ENCODE measurements at places on chromosomes 16 and 17.

DNA sequence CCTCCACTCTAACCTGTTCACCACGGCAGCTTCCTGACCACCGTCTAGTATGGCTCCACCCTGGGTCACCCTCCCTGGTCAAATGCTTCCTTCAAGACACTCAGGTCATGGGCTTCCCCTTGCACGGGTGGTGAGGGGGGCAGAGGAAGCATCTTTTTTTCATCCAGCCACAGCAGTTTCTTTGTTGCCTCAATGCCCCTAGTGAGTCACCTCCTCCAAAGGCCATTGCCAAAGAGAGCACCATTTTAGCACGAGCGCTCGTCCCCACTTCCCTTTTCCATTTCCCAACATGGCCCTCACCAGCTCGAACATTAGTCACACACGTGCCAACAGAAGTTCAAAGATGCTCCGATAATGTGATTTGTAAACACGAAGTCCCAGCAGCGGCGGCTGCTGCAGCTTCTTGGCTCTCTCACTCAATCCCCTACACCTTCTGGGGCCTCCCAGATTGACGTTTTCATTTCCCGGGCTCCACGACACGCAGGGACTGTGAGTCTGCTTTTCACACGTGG lies 134.6 kb downstream of the GAS7 start:
- DNase-seq, result no peak

DNA sequence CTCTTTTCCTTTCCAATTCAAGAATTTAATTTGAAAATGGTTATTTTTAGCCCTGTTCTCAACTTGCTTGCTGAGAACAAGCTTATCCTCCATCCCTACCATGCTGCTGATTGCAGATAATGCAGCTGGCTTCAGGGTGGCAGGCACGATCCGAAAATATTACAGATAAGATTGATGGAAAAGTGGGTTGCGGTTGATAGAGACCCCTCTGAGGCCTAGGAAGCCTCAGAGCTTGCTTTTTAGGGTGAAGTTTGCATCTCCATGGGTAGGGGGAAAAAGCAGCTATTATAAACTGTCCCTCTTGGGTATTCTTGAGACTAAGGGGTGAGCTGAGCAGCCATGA lies 116.5 kb upstream of the GOT2 start:
- DNase-seq, result no peak

GRCh38 chr17:20092973-20093626 lies 83.9 kb downstream of the SPECC1 start:
- DNase-seq, result no peak

DNA sequence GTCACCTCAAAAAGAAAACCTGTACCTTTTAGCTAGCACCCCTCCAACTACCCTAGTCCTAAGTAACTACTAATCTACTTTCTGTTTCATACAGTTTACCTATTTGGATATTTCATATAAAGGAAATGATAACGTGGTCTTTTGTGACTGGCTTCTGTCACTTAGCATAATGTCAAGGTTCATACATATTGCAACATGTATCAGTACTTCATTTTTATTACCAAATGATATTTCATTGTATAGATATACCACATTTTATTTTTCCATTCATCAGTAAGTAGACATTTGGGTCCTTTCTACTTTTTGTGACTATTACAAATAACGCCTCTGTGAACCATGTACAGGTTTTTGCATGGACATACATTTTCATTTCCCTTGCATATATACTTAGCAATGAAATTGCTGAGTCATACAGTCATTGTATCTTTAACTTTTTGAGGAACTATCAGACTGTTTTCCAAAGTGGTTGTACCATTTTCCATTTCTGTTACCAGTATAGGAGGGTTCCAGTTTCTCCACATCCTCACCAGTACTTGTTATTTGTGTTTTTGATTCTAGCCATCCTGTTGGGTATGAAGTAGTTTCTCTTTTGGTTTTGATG lies 23.7 kb downstream of the MOSMO start:
- DNase-seq, result no peak

DNA sequence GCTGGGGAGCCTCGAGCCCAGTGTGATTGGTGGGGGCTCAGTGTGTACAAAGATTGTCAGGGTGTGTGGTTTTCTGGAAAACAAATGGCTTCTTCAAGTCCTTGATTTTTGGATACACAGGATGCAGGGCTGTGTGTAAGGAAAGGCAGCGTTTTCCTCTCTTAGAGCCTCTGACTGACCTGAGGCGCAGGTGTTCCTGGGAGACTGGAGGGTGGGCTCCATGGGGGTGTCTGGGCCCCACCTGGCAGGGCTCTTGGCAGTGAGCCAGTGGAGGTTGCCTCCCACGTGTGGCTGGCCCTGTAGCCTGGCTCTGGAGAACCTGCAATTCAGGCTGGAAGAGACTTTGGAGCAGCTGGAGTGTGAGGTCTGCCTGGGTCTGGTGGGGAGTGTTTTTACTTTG lies 5.0 kb downstream of the FOXK2 start:
- no peak for DNase-seq

- DNase-seq, result no peak
Measured at GRCh38 chr16:80259290-80259805, 281.4 kb upstream of the DYNLRB2 start.

DNA sequence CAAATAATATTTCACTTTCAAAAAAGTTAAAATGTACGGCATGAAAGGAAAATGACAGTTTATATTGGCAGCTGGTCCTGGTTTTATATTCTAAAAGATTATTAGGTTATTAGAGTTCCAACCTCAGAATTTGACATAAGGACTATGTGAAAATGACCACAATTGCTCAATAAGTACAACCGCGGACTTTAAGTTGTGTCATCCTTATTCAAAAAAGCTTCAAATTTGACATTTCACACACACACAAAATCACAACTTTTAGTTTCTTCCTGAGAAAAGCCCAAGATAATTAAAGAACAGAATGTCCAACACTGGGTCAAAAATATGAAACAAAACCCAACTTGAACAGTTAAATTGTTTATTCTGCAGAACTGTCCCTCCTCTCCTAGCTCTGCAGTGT lies 133.2 kb upstream of the AXIN2 start:
- no peak for DNase-seq

- DNase-seq, result no peak
Measured at GRCh38 chr17:7530023-7530900, 18.6 kb upstream of the TNFSF12 start.

- no peak for DNase-seq
Measured at GRCh38 chr17:39098588-39098987, 52.8 kb downstream of the PLXDC1 start.

DNA sequence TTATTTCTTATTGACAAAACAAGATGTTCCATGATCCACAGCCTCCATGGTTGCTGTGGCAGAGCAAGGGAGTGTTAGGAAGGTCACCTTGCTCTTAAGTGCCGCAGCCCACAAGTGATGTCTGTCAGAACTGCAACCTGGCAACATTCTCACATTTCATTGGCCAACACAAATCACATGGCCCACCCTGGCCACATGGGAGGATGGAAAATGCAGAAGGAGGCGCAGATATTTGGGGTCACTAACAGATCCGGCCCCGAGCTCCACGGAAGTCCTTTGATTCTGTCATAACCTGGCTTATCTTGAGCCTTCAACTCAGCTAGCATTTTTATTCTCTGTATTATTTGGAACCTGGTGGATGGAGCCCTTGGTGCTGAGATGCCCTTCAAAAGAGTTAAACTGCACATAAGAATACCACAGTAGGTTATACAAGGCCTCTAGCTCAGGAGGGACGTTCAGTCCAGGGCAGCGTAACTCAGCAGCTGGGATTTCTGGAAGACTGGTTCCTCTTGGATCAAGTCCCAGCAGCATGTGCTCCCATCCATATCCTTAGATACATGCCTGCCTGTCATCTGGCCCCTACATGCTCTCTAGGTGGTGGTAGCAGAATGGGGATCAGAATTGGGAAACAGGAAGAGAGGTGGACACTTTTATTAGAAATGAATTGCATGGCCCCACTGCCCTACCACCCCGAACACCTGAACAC lies 508.1 kb downstream of the HAPSTR1 start:
- DNase-seq, result no peak

DNA sequence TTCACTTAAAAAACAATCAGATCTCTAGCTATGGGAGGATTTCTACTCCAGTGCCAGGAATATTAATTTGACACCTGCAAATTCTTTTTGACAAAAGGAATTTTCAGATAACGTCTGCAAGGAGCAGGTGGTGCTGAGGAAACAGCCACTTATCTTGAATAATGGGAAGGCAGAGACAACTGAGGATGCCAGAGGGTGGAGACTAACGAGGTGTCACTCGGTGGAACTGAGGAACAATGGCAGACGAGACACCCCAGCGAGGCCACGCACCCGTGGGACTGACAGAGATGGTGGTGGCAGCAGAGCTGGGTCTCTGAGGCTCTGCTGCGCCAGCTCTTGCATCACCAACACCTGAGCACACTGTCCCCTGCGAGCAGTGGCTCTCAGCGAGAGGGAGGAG lies 42.2 kb downstream of the VAC14 start:
- DNase-seq, result no peak

DNA sequence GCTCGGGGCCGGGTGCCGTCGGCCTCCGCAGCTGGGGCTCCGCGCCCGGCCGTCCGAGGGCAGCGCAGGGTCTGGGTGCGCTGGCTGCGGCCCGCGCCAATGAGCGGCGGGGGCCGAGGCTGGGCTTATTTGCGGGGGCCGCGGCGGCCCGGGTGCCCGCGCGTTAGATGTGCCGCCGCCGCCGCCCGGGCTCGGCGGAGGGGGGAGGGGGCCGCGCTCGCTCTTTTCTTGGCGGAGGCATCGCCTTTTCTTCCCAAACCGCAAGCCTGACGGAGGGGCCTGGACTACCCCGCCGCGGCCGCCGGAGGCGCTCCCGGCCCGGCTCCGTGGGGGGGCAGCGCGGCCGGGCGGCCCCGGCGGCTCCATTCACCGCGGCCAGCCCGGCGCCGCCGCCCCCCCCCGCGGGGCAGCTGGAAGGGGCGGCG lies at the start of gene NOTUM:
NOTUM (minus strand) TSS at position 101 of the 425 bp plus-strand sequence. CDS start 278 bp downstream, outside the sequence.
- DNase-seq, result no peak

DNA sequence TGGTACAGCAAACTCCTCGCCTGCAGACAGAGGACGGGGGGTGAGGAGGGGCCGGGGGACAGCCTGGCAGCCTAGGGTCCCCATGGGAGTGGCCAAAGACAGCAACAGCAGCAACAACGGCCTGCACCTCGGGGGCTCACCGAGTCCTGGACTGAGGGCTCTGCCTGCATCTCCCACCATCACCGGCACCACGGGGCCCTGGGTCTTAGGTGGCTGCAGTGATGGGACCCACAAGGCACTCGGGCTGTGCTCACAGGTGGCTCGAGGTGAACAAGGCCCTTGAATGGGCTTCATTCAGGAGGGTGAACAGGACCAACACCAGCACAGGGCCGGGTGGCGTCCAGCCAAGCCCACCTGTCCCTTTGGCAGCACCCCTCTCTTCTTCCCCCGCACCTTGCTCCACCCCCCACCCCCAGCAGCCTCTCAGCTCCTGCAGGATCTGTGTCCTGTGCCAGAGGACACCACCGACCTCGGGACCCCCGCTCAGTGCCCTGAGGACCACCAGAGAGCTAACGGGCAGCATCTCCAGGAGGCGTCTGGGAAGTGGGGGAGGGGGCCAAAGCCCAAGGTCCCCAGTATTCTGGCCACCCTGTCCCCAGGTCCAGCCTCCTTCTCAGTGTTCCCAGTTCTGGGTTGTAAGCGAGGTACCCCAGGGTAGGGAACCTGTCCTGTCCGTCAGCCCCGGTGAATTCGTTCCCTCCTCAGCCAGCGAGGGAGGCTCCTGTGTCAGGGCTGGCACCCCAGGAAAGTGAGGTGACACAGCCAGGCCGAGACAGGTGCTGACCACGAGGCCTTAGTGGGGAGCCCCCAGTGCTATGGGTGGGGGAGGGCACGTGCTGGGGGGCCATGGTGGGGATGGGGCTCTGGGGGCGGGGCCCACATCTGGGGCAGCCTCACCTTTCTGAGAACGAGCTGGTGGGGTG lies 94.3 kb downstream of the TBC1D16 start:
- DNase-seq, result no peak

- DNase-seq, result no peak
Measured at GRCh38 chr16:9903-10665, 43.3 kb downstream of the POLR3K start.

DNA sequence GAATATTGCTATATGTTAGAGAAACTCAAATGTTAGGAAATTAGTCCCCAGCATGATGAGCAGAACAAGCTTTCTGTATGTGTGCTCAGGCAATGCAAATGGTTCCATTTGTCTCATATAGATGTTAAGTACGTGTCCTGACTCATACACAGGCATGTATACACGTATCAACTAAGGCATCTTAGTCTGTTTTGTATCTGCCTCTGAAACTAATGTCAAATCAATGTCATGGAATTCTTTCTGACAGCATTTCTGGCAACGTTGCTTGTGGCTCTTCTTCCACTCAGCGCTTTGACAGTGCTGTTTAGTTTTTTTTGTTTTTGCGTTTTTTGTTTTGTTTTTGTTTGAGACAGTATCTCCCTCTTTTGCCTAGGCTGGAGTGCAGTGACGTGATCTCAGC lies 111.9 kb downstream of the CNTNAP4 start:
- no peak for DNase-seq
